Activated T-cell treated with anti-CD3 and anti-CD28 coated beads for 1 hour (primary cell): ENCODE measurements at places on chromosomes 5 and 9.

DNA sequence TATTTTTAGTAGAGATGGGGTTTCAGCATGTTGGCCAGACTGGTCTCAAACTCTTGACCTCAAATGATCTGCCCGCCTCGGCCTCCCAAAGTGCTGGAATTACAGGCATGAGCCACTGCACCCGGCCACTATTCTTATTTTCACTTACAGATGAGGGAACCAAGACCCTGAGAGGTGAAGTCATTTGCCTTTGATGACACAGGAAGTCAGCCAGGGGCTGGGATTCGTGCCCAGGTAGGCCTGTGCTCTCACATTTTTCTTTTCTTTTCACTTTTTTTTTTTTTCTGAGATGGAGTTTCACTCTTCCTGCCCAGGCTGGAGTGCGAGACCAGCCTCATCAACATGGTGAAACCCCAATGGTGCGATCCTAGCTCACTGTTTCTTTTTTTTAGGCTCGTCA lies 22.2 kb downstream of the ENG start:
- no peak for DNase-seq

DNA sequence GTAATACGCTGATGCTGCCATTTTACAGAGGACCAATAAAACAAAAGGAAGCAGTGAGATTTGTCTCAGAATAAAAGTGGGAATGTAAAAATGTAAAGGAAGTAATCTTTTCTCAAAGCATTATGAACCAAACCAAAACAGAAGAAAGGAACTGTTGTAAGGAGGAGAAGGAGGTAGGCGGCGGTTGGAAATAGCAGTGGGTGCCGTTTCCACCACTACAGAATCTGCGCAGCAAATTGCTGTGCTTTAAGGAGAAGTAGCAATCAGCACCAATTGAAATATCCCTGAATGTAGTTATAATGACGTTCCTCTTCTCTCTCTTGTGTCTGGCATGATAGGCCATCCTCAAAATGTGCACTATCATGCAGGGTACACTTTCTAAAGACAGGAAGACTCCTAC lies 455.1 kb upstream of the TLE4 start:
- no peak for DNase-seq

GRCh38 chr9:137606734-137607138 lies 1.2 kb downstream of the ARRDC1 start:
- no peak for DNase-seq

DNA sequence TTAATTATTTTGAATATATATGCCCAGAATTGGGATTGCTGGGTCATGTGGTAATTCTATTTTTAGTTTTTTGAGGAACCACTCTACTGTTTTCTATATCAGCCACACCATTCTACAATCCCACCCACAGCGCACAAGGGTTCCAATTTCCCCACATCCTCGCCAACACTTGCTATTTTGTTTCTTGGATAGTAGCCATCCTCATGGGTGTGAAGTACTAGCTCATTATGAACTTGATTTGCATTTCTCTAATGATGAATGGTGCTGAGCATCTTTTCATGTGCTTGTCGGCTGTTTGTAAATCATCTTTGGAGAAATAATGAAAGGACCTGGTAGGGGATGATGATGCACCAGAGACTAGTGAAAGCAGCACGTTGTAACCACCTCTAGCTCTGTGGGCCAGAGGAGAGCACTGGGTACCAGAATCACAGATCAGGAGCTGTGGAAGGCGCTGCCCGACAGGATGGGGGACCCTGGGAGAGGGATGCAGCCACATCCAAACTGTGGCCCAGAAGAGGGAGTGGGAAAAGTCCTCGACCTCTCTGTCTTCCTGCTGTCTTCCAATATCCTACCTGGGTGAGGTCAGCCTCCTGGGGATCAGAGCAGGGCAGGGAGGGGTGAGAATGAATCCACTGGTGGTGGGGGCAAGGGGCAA lies 155.4 kb downstream of the RGS3 start:
- DNase-seq = no peak

GRCh38 chr9:114282926-114283325 lies 40.0 kb upstream of the ORM1 start:
- no peak for DNase-seq

- DNase-seq = no peak
These were observed 39.9 kb upstream of the IL17B start for GRCh38 chr5:149418910-149419531.

DNA sequence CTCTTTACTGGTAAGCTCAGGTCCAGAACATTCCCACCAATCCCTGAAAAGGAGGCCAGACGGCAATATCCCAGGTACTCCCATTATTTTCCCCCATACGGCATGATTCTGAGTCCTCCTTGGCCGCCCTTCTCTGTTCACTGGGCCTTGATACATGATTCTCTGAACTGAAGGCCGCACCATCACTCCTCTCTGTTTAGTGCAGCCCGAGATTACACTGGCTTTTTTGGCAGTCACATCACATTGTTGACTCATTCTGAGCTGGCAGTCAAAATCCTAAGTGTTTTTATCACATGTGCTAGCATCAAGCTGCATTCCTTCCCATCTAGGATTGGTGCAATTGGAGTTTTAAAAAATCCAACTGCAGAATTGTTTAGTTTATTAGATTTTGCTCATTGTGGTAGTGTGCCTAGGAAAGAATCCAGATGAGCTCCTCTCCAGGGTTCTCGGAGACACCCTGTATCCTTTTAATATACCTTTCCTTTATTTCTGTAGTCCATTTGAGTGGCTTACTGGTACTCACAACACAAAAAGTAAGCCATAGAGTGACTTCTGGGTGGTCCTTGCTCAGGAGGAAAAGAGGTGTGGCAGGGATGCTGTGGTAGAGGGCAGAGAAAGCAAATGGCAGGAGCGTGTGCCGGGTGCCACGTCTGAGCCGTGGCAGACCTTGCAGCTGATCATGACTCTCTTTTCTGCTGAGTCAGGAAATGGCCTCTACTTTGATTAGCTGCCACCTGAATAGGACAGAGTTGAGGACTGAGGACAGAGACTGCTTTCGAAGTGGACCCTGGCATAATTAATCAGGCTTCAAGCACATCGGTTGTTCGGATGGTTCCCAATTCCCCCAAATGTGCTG lies 121.1 kb upstream of the IL12B start:
- no peak for DNase-seq

DNA sequence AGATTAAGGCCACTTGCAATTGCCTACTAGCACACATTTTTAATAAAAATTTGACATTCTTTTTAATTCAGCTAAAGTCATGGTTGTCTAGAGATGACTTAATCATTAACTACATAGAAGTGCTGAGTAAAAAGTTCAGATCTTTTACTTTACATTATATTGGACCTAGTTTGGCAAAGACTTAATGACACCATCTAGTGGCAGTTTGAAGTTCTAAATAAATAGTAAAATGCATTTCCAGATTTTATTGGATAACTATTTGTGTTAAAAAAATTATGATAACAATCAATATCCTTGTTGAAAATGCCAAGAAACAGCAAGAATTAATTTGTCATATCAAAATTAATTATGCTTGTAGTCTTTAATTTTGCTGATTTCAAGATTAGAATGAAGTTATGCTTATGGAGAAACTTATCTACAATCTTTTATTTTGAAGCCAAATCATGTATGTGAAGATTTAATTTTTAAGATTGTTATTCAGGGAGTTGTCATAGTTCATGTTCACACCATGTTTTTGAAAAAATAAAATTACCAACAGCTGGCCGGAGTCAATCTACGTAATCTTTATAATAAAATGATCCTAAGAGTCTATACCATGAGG lies 69.6 kb upstream of the PJA2 start:
- no peak for DNase-seq

DNA sequence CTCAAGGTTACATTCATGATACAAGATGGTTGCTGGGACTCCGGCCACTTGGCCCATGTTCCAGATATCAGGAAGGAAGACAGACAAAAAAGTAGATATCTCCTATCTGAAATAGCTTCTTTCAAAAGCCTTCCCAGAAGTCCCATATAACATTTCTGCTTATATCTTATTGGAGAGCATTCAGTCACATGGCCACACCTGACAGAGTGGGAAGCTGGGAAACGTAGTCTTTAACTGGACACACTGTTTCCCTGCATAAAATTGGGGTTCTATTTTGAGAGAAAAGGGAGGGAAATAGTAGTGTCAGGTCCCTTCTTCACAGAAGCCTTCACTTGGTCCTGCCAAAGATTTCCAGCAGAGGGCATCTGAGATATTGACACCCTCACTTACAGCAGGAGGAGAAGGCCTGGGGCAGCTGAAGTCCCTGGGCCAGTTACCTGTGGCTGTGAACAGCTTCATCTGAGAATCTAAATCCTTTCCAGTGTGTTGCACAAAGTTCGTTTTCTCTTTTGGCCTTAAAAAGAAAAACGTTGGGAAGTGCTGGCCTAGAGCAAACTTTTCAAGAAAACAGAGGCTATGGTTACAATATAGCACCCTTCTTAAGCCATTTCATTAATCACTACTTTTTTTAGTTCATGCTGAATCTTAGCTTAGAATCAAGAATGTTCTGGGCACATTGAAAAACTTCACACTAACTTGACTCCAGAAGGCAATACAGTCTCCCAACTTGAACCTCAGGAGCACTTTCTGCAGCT lies 33.5 kb downstream of the SPEF2 start:
- peak; percentile 40 for DNase-seq

GRCh38 chr5:178642351-178642909 lies 15.6 kb upstream of the CLK4 start:
- DNase-seq = no peak

DNA sequence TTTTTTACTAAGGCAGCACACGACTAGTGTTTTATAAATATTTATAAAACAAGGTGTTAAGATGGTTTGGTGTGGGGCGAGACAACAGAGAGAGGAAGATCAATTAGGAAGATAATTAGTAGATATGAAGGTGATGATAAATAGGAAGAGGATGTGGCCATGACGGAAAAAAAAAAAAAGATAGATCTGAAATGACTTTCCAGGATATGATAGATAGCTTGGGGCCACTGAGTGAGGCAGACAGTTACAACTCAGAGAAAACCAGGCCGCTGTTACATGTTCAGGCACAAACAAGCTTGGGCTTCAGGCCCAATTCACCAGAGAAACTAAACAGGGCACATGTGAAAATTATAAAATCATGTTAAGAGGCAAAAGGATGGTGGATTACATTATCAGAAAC lies 43.2 kb downstream of the KIAA0825 start:
- no peak for DNase-seq

DNA sequence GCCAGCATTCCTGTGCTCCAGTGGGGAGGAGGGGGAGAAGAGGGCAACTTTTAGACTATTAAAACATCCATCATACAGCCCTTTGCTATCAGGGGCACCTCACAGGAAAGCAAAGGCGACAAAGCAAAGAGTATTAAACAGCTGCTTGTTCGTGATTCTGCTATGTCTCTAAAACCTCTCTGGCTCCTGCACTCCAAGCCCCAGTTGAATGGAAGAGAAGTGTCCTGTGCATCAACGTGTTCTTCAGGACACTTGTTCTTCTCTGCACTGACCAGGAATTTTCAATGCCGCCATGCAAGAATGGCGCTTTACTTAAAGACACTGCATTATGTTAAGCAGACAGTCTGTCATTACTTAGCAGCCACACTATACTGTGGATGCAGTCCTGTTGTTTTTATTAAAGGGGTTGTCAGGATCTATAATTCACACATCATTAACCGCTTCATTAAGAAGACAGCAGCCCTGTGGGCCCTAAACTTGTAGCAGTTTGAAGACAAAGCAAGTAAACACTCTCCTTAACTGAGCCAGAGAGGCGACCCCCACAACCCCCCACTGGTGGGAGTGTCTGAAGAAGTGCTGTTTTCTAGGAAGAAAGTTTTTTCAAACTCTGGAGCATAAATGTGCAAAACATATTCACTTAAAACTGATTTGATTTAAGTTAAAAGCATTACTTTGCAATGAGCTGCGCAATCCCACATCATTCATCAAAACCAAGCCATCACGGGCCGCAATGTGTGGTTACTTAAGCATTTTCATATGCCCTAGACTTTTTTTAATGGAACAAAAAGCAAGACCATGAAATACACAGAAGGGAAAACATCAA lies 164.5 kb downstream of the ZNF608 start:
- DNase-seq = no peak
